NCI-H2029 (cell line): ENCODE measurements at places on chromosomes 7 and 10.

- no peak for DNase-seq
Measured at GRCh38 chr7:100446040-100446439, 9.7 kb upstream of the PPP1R35 start.

GRCh38 chr10:100568912-100569311, 33.2 kb downstream of the HIF1AN start:
- no peak for DNase-seq

- DNase-seq: no peak
Measured at GRCh38 chr10:67827811-67828210, 10.2 kb downstream of the DNAJC12 start.

GRCh38 chr10:20962165-20962564, 65.1 kb upstream of the NEBL start:
- DNase-seq: no peak

DNA sequence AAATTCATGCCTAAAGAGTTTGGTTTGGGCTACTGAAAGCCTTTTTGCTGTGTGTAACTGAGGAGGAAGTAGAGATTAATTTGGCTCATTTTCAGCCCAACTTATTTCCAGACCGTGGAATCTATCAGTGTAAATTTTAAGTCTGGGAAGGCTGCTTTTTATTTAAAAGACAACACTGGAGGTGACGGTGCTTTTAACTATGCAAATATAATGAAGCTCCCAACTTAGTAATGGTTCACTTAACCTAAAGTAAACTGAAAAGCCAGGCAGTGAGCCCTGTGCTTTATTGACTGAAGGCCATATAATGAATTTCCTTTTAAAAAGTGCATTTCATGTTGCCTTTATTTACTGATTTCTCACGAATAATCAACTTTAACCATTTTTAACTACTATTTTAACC, 127.2 kb downstream of the NPY start:
- no peak for DNase-seq

DNA sequence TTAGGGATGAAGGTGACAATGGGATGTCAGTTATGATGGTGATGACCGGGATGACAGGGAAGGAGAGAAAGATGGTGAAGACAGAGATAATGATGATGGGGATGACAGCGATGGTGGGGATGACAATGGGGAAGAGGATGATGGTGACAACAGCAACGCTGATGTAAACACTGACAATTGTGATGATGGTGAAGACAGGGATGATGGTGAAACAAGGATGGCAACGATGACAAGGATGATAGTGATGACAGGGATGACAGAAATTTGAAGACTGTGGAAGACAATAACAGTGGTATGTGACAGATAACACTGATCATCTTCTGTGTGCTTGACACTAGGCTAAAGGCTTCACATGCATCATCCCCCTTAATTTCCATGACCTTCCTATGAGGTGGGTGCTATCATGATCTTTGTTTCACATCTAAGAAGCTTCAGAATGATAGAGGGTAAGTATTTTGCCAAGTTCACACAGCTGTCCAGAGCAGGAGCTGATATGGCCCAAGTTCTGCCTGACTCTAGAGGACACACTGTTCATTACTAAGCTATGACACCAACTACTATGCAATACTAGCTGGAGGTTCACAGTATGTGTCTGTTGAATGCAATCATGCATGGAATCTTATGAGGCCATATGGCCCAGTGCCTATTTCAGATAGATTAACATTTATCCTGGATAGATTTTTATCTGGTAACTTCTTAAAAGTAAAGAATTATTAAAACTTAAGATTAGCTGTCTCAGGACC, 105.6 kb downstream of the RNLS start:
- no peak for DNase-seq

DNA sequence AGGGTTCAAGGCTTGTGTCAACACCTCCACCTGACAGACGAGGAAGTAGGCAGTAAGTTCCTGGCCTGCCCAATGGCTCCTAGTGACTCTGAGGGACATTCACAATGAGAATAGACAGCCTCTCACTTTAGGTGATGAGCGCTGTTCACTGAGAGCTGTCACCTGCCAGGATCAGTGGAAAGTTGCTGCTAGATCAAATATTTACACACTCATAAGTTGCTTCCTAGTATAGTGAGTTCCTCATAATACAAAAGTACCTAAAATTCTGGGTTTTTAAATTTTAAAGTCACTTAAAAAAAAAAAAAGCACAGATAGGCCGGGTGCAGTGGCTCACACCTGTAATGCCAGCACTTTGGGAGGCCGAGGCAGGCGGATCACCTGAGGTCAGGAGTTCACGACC, 320.8 kb downstream of the PRPF18 start:
- DNase-seq: no peak

- no peak for DNase-seq
Measured at GRCh38 chr10:114856544-114857287, 35.1 kb downstream of the FHIP2A start.

DNA sequence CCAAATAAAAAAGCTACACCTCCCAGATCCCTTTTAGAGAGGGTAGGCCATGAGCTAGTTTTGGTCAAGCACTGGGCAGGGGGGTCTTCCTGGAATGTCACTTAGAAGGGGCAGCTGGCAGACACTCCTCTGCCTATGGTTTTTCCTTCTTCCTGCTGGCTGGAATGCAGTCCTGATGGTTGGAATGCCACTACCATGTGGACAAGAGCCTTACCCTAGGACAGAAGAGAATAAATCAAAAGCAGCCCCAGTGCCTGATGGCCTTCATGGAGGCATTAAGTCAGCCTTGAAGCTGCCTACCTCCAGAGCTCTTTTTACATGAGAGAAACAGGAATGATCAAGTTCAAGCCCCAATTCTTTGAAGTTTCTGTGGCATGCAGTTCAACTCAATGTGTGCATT, 43.5 kb upstream of the SORBS1 start:
- DNase-seq: no peak

GRCh38 chr7:101370836-101371235, 8.2 kb downstream of the COL26A1 start:
- no peak for DNase-seq

DNA sequence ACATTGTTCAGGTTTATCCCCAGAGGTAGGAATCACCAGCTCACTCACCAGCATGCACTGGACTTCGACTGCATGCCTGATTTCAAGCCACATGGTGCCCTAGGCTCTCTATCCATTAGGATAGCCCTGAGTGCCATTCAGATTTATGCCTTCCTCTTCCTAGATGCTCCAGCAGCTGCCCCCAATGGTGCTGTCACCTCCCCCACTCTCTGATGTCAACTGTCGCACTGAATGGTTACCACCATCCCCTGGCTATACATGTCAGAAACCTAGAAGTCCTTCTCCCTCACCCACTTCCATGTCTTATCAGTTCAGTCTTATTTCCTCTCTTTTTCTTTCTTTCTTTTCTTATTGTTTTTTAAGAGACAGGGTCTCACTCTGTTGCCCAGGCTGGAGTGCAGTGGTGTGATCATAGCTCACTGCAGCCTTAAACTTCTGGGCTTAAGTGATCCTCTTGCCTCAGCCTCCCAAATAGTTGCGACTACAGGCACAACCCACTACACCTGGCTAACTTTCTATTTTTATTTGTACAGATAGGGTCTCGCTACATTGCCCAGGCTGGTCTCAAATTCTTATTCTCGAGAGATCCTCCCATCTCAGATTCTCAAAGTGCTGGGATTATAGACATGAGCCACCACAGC, 2.9 kb downstream of the SFXN4 start:
- no peak for DNase-seq

- no peak for DNase-seq
Measured at GRCh38 chr7:74093671-74094223, 10.1 kb downstream of the LIMK1 start.

DNA sequence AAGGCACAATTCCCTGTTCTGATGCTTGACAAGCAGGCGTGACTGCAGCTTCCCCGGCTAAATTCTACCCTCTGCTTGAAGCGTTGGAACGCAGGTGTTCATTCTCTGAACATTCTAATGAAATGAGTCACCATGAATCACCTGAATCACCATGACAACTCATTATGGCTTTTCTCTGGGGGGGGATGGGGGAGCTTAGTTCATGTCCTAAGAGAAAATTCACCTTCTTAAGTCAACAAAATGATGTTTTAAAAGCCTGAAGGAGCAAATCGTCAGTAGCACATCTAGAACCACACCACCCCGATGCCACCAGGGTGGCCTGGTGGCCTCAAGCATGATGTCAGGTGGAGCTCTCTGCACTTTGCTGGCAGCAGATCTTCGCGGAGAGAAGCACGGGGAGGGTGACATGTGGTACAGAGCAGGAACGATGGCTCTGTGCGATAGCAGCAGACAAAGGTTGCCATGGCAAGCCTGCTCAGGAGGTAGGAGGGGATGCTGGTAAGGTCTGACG, 33.7 kb downstream of the DDC start:
- peak; percentile 48 for DNase-seq

GRCh38 chr7:135755351-135755753, 6.7 kb upstream of the FAM180A start:
- peak; percentile 93 for DNase-seq

GRCh38 chr7:46147871-46148270, 226.8 kb upstream of the IGFBP3 start:
- DNase-seq: no peak

DNA sequence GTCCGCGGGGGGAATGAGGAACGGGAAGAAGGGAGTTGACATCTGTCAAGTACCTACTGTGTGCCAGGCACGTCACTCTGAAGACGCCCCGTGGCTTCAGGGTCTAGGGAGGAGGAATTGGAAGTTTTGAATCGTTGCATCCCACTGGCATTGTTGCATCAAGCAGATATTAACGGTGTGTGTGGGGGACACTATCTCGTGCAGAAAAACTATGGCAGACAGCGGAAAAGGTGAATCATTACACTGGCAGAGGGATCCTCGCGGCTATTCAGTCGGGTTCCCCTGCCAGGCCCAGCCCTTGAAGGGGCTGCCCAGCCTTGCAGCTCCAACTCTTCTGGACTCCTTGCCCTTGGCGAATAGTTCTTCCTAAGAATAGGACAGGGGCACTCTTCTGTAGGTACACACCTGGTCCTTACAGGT, 1.0 kb upstream of the KIAA1549 start:
- DNase-seq: no peak

DNA sequence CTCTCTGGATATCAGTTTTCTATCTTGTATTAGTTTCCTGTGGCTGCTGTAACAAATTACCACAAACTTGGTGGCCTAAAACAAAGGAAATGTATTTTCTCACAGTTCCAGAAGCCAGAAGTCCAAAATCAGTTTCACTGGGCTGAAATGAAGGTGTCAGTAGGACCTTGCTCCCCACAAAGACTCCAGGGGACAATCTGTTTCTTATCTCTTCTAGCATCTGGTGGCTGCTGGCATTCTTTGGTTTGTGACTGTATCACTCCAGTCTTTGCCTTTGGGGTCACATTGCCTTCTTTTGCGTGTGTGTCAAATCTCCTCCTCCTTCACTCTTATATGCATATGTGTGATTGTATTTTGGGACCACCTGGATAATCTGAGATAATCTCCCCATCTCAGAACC, 153.0 kb upstream of the PRPS1L1 start:
- DNase-seq: no peak

DNA sequence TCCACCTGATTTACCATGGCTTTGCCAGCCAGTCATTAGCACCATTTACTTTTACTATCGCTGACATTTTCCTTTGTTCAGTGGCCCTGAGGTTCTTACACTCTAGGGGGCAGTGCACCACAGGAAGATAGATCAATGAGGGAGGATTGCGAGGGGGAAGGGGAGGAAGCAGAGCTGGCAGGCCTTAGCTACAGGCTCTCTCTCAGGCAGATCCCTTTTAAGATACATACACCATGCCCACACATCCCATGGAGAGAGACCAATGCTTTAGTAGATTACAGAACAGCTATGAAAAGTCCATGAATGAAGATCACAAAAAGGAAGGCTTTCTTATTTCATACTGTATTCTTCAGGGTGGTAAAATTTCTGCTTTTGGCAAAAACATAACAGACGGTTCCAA, 47.4 kb downstream of the DENND11 start:
- peak; percentile 78 for DNase-seq

DNA sequence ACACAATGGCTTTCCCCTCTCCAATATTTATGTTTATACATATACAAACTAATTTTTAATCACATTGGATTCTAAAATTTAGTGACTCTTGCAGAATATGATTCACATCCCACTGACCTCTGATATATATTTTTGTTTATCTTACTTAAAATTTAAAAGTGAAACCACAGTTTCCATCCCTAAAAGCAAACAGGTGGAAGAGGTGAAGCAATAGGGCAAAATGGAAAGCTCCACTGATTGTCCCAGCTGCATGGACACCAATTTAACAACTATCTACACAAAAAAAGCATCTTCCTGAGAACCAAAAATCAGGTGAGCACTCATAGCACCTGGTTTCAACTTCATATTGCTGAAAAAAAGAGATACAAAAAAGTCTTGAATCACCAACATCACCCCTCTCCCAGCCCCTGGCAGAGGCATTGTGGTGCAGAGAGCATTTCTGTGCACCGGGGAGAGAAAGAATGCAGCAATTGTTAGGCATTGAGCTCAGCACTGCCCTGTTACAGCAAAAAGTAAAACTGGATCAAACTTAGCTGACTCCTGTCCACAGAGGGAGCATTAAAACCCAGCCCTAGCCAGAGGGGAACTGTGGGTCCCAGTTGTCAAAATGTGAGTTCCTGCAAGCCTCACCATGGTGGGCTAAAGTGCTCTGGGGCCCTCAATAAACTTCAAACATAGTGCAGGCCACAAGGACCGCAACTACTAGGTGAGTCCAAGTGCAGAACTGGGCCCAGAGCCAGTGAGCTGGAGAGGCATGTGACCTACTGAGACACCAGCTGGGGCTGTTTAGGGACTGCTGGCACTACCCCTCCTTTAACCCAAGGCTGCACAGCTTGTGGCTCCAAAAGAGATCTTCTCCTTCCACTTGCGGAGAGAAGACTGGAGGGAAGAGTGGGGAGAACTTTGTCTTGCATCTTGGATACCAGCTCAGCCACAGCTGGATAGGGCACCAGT, 92.1 kb downstream of the SIRT1 start:
- DNase-seq: peak; percentile 13

DNA sequence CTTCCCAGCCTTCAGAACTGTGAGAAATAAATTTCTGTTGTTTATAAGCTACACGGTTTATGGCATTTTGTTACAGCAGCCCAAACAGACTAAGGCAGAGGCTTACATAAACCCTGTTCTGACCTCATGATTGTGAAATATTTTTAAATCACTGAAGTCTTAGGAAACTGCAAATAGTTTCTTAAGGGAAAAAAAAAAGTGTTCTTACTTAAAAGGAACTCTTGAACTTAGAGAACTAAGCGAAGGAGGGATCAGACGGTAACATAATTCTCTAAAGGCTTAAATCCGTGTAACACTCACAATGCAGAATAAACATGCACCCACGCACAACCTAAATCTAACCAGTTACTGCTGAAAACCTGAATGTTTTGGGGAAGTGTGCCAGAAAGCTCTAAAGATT, 749.1 kb upstream of the LRRTM3 start:
- DNase-seq: no peak

GRCh38 chr7:22346383-22347107, 10.4 kb downstream of the RAPGEF5 start:
- peak; percentile 91 for DNase-seq

- no peak for DNase-seq
Measured at GRCh38 chr7:23129036-23129435, 23.5 kb downstream of the KLHL7 start.

GRCh38 chr10:60572511-60573194, 183.0 kb upstream of the ANK3 start:
- DNase-seq: no peak
